Stimulated activated CD4-positive, alpha-beta T cell treated with anti-CD3 and anti-CD28 coated beads, Interleukin-1b, Interleukin-23, amount 100 ng/mL, for 4 hours (primary cell): ENCODE measurements at places on chromosomes 4 and X.

GRCh38 chr4:90824266-90825150 is 697.3 kb downstream of the CCSER1 start:
- DNase-seq: no peak

DNA sequence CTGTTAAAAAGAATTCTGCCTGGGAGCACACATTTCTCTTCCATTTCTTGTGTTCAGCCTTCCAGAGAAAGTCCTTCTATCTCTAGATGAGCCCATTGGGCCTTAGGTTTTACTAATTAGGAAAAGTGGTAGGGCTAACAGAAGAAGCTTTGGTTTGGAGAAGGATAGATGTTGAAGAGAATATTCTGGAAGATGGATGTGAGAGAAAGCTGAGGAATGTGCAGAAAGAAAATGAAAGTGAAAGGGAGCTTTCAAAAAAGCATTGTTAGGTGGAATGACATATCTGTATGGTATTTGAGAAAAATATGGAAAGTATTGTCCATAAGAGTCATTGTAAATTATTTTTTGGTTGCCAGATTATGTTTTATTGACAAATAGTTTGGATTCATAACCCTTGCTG is 474.8 kb upstream of the SLIT2 start:
- DNase-seq: no peak

DNA sequence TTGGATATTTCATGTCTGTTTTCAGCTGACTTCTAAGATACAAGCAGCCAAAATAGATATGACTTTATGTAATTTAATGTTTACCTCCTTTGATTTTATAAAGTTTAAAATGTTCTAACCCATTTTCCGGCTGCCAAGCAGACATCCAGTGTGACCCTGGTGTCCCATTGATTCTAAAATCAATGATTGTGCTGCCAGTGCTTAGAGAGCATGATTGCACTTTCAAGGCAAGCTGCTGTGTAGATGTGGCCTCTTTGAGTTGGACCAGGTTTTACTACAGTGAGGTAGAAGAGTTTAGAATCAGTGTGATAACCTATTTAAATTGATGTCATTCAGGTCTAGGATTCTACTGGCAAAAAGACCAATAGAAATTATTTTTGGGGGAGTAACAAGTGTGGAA is 730.9 kb downstream of the STPG2 start:
- no peak for DNase-seq

DNA sequence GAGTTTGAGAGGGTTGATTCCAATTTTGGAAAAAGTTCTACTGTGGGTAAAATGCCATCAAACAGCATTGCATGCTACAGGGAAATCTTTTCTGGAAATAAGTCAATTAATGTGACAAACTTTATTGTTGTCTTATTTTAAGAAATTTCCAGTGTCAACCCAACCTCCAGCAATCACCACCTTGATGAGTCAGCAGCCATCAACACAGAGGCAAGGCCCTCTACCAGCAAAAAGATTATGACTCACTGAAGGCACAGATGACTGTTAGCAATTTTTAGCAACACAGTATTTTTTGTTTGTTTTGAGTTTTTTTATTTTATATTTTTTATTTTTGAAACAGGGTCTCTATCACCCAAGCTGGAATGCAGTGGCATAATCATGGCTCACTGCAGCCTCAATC is 165.4 kb upstream of the C1QTNF7 start:
- no peak for DNase-seq

DNA sequence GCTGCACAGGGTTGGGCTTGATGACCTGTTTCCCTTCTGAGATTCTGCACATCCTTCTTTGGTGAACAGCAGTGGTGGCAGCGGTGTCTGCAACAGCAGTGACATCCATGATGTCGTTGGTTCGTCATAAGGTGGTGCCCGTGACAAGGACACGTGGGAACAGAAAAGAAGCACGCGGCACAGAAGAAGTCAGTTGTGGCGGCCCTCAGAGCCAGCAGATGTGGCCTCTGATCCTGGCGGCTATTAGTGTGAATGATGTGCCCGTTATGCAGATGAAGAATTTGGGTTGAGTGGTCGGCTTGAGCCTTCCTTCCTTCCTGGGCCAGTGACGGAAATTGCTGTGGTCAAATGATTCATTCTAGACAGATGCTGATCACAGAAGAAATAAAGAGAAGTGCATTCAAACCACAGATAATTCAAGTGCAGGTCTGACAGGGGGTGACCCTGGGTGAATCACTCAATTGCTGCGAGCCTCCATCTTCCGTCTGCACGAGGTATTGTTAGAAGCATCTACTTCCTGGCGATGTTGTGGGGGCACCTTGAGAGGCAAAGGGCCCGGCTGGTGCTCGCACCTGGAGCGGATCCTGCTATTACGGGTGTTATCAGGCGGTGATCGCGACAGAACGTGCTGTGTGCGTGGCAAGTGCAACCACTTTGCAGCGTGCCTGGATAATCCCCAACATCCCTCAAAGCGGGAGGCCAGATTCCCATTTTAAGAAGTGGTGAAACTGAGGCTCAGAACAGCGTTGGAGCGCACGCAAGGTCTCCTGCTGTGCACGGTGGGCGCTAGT is 215.2 kb upstream of the PSAPL1 start:
- DNase-seq: peak; percentile 14

DNA sequence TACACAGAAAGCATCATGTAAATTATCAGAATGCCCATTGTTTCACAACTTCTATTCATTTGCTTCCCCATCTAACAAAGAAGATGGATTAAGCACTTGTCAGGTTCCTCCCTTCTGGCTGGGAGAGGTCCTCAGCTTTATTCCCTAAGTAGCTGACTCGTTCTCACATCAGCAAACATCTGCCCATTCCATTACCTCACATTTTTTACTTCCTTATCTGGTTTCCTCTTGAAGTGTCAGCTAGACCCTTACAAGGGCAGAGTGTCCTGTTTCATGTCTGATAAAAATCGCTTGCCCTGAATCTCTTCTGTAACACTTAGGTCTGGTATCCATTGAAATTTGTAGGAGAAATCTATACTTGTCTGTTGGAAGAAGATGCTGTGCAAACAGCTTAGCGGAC is 34.7 kb downstream of the TMPRSS11A start:
- no peak for DNase-seq

DNA sequence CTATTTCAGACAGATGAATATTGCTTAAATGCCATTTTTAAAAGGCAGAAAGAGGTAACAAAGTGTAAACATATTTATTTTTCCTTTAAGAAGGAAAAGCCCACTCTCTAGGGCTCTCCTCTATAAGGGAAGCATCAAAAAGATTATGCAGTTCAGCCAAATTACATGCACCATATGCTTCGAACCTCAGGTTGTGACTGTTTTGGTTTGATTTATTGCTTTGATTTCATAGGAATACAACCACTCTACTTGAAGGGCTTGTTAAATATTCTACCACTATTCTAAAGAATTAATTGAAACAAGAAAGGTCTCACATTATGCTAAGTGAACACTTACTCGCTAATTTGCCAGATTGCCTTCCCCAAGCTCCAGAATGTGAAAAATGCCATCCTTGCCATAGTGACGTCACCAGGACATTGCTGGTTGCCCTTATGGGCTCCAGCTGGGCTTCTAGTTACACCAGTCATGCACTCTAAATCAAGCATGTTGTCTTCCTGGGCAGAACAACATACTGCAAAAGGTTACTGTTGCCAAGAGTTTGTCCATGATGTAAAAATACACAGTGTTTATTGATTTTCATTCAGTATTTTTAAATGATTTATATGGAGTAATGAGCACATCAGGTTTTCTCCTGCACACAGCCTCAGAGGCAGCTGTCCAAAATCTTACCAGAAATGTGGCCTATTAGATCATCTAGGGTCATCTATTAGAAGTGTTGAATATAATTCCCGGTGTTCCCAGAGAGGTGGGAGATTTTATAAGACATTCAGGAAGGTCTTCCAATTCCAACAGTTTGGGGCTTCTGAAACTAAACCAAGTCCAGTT is 164.4 kb upstream of the RAPGEF2 start:
- no peak for DNase-seq

DNA sequence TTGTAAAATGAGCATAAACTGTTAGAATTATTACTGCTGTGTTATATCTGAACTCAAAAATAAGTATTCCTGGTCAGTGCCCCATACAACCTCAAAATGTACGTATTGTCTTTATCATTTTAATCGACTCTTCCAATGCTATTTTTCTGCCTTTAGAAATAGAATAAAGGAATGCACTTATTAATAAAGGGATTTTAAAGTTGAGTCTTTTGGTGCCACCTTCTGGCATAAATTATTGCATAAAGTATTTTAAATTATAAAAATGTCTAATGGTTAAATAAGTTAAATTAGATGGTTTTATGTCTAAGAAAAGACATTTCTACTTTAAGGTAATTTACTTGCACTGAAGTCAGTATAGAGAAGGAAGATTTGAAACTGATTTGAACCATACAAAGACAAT is 424.0 kb upstream of the NDST4 start:
- DNase-seq: no peak

DNA sequence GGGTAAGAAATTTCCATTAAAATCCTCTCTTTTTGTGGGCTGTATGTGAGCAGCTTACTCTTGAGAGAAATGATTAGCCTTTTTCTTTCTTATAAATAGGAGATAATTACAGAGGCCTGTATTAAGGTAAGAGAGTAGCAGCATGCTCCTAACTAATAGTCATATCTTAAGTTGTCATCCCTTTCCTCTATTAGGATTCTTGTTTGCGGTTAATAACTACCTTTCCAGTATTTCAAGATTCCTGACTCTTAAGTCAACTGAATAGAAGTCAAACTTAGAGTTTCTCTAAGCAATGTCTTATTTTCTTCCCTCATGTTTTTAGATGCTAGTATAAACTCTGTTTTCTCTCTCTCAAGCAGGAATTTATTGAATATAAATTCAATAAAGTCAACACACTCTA is 139.9 kb upstream of the GPRIN3 start:
- no peak for DNase-seq

DNA sequence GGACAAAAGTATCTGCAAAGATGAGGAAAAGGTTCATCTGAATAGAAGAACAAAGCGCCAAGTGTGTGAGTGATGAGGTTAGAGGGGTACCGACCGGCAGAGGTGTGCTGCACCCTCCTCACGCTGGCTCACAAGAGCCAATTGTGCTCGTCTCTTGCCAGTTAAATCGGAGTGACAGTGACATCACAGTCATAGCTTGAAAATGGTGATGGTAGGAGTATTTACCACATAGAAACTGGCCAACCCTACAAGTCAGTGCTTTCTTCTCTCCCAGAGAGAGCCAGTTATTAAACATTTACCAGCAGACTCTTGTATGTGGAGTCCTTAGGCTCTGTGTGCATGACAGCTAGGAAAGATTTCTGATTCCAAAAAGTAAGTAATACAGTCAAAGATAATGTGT is 32.4 kb downstream of the CLDN22 start:
- no peak for DNase-seq

- DNase-seq: no peak
Measured at GRCh38 chrX:43375136-43375535, 281.0 kb upstream of the MAOA start.

DNA sequence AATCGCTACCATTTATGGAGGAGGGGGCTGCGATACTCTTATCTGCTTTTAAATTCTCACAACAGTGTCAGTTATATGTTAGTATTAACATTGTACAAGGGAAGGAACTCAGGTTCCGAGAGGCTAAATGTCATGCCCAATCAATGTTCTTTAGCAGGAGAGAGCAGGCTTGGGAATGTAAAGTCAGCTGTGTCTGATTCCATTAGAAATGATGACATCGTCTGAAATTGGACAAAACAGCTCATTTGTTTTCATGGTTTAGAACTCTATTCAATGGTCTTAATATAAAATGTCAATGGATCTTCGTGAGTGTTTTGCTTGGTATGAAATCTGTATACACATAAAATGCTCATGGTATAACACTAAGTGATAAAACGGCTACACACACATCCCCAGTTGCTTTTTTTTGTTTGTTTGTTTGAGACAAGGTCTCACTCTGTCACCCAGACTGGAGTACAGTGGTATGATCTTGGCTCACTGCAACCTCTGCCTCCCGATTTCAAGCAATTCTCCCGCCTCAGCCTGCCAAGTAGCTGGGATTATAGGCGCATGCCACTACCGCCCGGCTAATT is 11.9 kb upstream of the SH3KBP1 start:
- no peak for DNase-seq

GRCh38 chr4:158020176-158020575 is 152.6 kb downstream of the GASK1B start:
- DNase-seq: no peak
